Activated CD4-positive, alpha-beta T cell treated with anti-CD3 and anti-CD28 coated beads, Interleukin-2, Interleukin-6, amounts not matched to agents 100 ng/mL and 50 ng/mL, durations not matched to agents 16 hours and 8 hours (primary cell): ENCODE measurements at places on chromosomes 7 and 10.
A peak's percentile ranks its signal among the peaks of the same experiment; 100 is the strongest.

GRCh38 chr10:34955391-34955790 lies 134.8 kb downstream of the CUL2 start:
- DNase-seq: no peak

GRCh38 chr10:35341521-35341920 lies 5.2 kb downstream of the CCNY start:
- peak; percentile 83 for DNase-seq

DNA sequence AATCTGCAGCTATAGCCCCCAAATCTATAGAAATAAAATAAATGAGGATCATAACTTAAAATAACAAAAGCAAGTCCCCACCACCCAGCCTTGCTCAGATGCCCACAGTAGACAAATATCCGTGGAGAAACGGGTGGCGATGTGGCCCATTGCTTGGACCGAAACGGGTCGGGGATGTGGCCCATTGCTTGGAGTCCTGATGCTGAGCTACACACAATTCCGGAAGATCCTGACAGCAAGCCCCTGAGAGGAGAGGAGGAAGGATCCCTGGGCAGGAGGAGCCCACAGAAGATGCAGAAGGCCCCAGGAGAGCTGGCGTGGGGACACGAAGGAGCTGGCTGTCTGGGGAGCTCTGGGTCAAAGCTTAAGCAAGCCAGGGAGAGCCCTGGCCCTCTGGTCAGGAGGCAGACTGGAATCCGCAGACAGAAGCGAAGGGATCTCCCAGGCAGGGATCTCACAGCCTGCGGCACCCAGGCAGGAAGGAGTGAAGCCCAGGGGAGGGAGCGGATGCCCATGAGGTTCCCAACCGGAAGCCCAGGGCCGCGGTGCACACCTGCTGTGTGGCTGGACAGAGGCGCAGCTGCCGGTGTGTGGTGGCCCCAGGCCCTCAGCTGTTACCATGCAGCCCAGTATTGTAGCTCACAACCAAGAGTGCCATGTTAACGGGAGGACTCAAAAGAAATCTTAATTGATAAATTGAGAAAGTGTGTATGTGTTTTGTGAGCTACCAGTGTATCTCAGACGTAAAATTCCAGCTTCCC lies 138.8 kb downstream of the ADARB2 start:
- no peak for DNase-seq

DNA sequence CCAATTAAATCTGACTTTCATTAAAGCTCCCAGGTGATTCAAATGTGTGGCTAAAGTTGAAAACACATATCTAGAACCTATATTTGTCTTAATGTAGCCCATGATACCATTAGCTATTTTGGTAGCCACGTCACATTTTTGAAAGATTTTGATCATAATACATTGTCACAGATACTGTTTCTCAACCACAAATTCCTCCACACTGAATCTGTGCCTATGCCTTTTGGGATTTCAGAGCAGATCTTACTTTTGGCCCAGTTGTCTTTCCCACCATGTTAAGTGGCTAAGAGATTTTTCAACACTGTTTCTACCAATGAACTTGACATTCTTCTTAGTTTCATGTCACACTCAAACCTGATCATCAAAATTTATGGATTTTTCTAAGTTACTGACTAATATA lies 47.4 kb downstream of the CH25H start:
- DNase-seq: no peak

DNA sequence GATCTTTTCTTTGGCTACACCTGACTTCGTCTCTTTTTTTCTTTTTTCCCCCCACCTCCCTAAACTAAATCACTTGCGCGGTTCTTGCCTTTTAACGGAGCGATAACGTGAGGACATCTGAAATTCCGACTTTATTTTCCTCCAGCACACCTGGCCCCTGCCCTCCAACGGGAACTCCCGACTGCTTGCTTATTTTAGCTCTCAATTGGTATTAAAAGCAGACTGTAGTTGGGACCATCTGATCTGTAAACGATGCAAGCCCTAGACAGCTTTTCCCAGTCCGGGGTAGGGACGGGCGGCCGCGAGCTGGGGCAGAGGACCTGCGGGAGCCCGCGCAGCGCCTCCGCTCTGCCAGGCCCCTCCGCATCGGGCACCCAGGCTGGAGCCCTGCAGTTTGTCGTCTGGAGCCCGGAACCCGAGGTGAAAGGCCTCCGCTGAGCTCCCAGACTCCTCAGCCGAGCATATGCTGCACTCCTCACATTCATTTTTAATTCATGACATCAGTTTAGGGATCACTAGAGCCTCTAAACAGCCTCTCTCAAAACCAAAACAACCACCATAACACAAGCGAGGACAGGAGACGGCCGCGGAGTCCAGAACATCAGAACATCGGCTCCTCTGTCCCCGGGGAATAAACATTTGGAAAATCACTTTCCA lies 10.0 kb upstream of the EMX2 start:
- DNase-seq: no peak

DNA sequence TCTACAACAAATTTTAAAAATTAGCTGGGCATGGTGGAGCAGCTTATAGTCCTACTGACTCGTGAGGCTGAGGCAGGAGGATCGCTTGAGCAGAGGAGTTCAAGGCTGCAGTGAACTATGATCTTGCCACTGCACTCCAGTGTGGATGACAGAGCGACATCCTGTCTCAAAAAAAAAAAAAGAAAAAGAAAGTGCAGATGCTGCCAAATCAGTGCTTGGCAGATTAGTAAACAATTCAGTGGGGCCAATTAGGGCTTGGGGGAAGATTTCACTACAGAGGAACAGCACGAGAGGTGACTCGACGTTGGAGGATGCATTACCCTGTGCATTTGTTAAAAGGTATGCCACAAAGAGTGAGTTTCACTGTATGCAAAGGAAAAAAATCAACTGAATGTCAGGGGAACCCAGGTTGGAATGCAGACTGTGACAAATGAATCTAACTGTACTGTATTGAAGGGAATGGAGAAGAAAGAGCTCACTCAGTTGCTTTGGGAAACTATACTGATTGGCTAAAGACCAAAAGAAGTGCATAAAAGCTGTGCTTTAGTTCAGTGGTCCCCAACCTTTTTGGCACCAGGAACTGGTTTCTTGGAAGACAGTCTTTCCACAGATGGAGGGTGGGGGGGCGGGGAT lies 31.6 kb downstream of the GARIN1A start:
- no peak for DNase-seq

- peak; percentile 20 for DNase-seq
Measured at GRCh38 chr7:6533893-6534495, 17.3 kb downstream of the GRID2IP start.

- DNase-seq: no peak
Measured at GRCh38 chr10:86295351-86295750, 71.2 kb downstream of the GRID1 start.

GRCh38 chr7:113831556-113831955 lies 87.3 kb downstream of the PPP1R3A start:
- no peak for DNase-seq

- no peak for DNase-seq
Measured at GRCh38 chr10:122323189-122323588, 51.3 kb upstream of the PLEKHA1 start.

DNA sequence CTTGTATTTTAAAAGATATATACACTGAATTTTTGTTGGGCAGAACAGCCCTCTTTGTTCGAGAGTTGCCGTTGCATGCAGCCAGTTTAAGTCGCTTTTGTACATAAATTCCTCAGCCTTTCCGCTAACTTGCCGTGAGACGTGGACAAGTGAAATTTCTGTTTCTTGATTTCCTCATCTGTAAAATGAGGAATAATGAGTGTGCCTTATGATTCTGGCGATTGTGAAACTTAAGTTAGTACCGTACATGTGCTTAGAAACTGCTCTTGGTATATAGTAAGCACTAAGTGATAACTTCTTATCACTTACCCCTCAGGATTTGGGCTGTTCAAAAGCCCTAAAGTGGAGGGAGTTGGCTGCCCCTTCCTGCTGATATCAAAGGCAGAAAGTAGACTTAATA lies 1.4 kb downstream of the CCNJ start:
- DNase-seq: peak; percentile 3

GRCh38 chr7:158004123-158004490 lies 583.5 kb downstream of the PTPRN2 start:
- DNase-seq: no peak

DNA sequence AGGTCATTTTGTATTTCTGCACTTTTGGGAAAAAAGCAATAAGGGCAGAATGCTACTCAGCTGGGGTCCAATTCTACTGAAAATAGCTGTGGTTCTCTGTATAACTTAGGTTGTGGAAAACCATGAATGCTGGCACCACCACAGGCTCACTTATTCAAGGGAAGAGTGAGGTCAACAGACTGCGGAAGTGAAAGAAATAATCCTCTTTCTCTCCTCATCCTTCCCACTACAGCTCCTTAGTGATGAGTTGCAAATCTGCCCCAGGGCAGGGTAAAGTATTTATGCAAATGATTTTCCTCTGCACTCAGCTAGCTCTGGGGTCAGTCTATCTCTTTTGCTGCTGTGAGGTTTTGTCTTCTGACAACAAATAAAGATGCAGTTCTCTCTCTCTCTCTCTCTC lies 74.1 kb upstream of the PTPRZ1 start:
- DNase-seq: no peak

GRCh38 chr7:80900583-80901576 lies 18.0 kb downstream of the SEMA3C start:
- no peak for DNase-seq

- DNase-seq: no peak
Measured at GRCh38 chr10:103896225-103896624, 21.8 kb downstream of the STN1 start.

DNA sequence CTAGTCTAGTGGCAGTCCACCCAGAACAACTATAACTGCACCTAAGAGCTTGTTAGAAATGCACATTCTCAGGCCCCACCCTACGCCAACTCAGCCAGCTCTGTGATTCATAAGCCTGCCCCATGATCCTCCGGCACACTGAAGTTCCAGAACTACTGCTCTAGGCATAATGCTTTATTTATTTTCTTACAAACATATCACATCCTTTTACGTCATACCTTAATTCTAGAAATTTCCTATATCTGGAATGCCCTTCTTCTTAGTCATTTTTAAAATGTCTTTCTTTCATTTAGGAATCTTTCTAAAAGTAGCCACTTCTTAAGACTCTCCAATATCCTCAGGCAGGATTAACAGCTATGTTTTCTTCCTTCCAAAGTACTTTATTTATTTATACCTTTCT lies 480.1 kb downstream of the INHBA start:
- no peak for DNase-seq

DNA sequence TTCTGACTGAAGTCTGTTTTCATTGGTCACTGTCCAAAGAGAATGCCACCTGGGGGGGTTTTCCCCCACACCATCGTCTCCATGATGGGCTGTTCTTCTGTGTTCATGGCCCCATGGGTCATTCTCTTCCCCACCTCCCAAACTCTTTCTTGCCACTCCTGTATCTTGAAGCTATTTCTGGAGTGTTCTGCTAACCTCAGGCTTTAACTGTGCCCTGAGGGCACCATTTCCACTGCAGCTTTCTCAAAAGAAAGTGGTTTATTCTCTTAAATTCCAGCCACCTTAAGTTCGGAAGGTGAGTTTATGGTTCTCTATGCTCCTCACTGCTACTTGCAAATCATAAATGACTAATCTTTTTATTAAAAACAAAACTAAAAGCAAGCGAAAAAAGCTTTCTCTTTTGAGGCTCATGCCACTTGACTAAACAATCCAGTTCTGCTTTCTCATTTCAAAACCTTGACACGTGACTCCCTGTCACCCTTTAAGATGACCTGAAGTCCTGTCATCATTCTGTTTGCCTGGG lies 7.4 kb upstream of the APBB1IP start:
- DNase-seq: peak; percentile 89

DNA sequence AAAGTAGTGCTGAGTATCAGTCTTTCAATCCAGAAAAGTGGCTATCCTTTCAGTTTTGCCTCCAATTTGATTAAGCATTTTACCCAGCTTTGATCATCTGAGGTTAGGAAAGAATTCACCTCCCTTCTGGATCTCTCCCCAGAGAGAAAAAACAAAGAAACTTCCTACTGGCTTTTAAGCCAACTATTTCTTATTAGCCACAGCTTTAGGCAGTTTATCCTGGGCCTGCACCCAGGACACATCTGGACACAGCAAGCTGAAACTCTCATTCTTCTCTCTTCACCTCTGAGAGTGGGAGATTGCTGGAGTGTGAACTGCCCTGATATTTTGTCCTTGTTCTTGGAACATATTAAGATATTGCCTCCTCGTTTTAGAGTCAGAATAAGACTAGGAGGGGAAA lies 43.5 kb upstream of the LSM8 start:
- DNase-seq: no peak

DNA sequence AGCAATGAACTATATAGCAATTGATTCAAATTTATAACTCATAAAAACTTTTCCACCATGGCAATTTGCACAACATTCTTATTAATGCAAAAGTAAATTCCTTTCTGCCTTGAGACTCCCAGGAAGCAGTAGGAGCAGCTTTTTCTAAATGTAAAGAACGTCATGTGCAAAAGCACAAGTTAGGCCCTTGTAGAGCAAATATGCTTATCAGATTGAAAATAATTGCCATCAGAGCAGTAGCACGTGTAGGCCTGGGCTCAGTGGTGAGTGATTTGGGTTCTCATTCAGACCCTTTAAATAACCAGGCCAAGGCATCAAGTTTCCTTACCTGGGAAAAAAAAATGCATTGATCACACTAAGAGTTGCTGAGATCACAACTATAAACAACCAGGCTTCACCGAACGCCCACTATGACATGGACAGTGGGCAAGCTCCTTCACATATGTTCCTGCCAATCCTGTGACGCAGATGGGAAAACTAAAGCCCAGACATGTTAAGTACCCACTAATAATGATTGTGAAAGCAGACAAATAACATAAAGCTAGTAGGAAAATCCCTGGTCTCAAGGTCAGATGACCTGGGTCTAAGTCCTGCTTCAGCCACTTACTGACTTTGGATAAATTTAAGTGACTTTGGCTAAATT lies 22.1 kb upstream of the SAR1A start:
- DNase-seq: no peak

GRCh38 chr10:25102147-25102822 lies 72.5 kb upstream of the GPR158 start:
- no peak for DNase-seq

DNA sequence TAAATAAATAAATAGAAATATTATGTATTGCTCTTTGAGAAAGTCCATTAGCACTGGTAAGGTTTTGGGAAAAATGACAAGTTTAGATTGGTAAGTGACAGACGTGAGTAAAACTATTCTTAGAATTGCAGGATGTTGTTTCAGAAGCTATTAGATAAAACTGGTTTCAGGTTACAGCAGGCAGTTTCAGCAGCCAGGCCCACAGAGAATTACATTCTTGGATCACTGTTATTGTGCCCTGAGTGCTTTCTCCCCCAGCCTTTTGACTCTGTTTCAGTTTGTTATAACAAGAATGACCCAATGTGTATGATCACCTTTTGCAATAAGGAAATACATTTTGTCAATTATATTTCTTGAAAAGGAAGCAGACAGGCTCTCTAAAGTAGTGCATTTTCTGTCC lies 86.5 kb downstream of the DKK1 start:
- no peak for DNase-seq

DNA sequence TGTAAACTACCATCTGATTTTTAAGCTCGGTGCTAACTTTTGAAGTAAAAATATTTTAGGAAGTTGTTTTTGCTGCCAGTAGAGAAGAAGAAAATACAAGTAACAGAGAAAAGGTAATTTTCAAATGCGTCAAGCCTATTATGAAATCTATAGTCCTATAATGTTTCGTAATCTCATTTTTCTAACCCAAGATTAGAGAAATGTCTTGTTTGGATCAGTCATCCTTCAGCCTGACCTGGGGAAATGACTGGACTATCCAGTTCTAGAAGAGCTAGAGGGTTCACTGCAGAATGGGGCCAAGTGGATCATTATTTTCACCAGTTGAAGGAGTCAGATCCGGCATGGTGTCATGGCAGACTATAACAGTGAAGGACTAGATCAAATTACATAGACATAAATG lies 62.7 kb upstream of the FGL2 start:
- no peak for DNase-seq
